Panc1 (cell line): ENCODE measurements at places on chromosomes 16 and 17. TPM values are rescaled to one million over a fixed set of nuclear protein-coding genes. Genes with fewer than 3 reads are reported as not detected.

DNA sequence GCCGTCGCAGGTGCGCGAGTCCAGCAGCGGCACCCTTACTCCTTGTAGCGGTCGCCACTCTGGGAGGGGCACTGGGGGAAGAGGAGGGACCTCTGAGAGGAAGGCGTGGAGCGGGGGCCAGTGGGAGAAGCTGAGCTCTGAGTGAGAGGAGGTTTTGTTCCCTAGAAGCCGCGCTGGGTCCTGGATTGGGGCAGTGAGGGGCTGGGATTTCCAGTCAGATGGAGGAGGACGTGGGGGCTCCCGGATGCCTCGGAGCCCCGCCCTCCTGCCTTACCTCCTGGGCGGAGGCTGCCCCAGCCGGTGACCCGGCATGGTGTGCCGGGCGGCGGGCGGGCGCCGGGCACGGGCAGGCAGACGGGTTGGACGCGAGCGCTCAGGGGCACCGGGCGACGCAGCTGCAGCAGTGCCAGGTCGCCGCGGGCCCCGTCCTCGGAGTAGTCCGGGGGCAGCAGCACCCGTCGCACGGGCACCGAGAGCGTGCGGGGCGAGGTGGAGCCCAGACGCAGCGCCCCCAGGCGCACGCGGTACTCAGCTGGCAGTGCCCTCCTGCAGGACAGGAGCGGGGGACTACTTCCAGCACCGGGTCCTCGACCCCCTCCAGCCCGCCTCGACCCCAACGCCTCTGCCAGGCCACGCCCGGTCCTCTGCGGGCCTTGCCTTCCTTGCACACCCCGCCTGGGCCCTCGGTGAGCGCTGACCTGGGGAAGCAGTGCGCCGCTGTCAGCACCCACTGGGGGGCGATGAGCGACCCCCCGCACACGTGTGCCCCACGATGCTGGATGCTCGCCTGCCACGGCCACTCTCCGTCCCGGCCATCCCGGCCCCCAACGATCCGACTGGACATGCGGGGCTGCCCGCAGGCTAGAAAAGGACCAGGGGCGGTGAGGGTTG lies 2.0 kb downstream of the PRSS33 start:
- no peak for DNase-seq

GRCh38 chr17:51487947-51488346 lies 227.6 kb downstream of the UTP18 start:
- DNase-seq = no peak

DNA sequence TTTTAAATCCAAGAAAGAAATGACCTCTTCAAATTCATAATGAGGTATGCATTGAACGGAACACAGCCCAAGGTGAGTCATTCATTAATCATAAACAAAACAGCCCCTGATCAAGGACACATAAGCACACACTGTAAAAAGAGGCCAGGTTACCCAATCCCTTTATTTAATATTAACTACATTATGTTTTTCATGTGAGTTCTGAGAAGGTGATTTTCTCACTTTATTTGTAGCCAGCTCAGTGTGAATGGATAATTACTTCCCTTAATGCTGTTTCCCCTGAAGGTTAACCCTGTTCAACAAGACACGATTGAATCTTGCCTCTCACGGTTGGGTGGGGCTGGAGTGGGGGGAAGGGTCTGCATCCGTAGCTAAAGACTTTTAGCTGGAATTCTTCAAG lies 257.3 kb upstream of the SALL1 start:
- DNase-seq = no peak

DNA sequence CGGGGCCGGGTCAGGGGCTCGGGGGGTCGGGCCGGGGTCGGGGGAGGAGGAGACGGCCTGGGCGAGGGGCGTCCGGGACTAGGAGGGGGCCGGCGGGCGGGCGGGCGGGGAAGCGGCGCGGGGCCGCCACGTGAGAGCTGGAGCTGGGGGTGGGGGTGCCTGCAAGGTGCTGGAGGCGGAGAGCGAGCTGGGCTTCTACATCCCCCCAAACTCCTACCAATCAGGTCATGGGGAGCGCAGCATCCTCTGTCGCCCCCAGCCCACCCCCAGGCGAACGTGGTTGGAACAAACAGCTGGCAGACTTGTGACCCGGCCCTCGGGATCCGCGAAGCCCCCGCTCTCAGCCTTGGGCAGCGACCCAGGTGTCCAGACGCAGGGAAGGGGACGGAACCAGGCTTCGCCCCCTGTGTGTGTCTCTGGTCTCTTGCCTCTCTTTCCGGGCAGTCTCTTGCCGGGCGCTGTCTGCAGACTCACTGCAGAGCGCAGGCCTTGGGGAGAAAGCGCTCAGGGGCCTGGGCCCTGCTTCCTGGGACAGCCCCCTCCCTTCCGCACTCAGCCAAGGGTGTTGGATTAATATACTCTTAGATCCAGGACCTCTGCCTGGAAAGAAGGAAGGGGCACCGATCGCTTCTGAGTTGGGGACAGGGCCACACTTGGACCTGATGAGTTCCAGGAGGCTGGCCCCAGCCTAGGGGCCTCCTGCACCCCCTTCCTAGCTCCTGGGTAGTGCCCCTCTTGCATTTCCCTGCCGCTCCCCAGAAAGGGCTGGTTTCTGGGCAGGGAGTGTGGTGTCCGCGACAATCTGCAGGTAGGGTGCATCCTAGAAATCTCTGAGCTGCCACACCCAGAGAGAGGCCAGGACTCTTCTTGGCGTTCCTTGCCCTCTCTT lies 722 bp downstream of the RASL10B start:
- DNase-seq = no peak

GRCh38 chr17:3951420-3951819 lies 12.8 kb downstream of the ATP2A3 start:
- no peak for DNase-seq

DNA sequence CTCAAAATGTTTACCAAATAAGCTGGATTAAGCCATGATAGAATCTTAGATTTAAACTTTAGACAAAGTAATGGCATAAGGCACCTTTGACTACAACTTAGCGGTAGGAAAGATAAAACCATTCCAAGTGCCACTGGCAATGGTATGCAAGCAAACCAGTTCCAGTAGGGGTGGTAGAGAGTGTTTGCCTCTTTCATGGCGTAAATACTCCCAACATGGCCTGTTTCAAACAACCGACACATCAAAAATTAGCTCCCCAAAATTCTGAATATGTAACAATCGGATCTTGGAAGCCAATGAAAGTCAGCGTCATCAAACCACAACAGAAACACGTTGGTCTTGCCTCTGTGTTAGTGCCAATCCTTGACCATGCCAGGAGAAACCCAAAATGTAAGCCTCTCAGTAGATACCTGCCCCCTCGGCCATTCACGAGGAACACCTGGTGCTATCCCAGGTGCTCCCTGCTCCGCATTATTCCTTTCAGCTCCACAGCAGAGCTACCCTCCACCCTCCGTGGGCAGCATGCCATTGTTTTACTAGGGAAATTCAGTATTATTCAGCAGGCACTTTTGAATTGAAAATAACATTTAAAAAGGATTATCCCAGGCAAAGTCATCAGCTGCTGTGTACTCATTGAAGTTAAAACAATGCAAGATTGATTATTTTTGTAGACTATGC lies 307.8 kb upstream of the CDH11 start:
- no peak for DNase-seq

The SCIMP gene
- not detected for total RNA-seq

The VMP1 gene
- total RNA-seq = 281 TPM

The TMC7 gene
- total RNA-seq = 5.1 TPM

The ZG16B gene
- total RNA-seq = 9.1 TPM
